HFFc6 (cell line): ENCODE measurements at places on chromosomes 1 and 21.

- DNase-seq = no peak
Measured at GRCh38 chr1:217153361-217153760, 430.1 kb upstream of the ESRRG start.

DNA sequence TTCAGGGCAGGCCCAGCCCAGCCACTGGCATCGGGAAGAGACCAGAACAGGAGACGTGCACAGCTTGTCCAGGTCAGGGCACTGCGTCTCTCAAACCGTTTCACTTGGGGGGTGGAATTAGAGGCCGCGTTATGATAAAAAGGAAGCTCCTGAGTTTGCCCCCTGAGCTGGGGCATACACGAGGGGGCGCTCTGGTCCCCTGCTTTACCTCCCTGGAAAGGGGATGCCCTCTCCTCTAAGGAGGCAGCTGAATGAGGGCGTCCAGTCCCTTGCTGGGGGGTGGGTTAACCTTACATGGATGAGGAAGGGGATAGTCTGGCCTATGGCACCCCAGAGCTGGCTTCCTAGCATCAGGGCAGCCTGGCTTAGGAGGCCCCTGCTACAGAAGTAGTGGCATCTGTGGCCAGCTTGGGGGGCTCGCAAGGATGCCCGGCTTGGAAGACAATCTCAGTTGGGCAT is 2.3 kb downstream of the MYOG start:
- no peak for DNase-seq

- no peak for DNase-seq
Measured at GRCh38 chr1:172283766-172284165, 136.7 kb upstream of the C1orf105 start.

- DNase-seq = no peak
Measured at GRCh38 chr1:46569884-46570725, 18.7 kb upstream of the KNCN start.

GRCh38 chr1:198856601-198857000 is 217.8 kb downstream of the PTPRC start:
- no peak for DNase-seq

GRCh38 chr1:32817815-32818786 is 648 bp downstream of the S100PBP start:
- peak; percentile 32 for DNase-seq

DNA sequence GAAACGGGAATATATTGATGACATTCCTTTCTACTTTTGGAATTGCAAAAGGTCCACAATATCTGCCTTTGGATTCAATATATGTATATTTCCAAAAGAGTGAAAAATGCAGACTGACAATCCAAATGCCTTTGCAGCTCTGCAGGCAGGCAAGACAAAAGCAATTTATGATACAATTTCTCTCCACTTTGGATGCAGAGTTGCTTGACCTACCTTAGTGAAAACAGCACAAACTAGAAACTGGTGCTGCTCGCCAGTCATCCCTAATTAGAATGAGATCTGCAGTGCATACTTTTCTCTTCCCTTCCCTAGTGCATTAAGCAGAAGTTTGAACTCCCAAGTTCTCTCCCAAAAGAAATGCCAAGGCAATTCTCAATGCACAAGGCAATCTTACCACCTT is 56.8 kb downstream of the KIAA0319L start:
- no peak for DNase-seq

DNA sequence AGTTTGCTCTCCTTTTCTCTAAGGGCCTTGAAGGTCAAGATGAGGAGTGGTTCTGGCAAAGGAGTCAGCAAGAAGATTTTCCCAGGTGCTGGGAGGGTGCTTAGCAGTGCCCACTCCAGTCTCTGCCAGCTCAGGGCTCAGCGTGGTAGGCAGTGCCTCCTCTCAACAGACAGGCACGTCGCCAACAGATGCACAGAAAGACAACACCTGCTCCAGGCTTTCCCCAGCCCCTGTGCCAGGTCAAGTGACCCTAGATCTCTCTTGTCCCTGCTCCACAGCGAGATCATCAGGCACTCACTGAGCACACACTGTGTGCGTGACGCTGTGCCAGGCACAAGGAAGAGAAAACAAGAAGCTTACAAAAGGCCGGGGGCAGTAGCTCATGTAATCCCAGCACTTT is 86.0 kb downstream of the CASZ1 start:
- DNase-seq = no peak

DNA sequence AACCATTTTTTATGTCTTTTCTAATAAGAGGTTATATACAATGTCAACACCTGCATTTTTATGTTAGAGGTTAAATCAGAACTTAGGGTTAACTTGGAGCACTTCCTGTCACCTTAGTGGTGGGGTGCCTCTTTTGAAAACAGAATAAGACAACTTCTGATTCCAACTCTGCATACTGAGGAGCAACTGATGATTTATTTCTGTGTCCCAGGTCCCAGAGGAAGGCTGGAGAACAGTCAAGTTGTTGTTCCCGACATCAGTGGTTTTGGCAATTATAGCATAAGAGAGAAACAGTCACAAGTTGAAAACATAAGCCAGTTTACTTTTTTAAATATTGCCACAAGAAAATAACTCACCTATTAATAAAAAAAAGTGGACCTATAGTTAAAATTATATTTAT is 871.0 kb upstream of the ADAMTS5 start:
- no peak for DNase-seq

GRCh38 chr1:115118611-115119010 is 29.3 kb upstream of the TSPAN2 start:
- DNase-seq = no peak

DNA sequence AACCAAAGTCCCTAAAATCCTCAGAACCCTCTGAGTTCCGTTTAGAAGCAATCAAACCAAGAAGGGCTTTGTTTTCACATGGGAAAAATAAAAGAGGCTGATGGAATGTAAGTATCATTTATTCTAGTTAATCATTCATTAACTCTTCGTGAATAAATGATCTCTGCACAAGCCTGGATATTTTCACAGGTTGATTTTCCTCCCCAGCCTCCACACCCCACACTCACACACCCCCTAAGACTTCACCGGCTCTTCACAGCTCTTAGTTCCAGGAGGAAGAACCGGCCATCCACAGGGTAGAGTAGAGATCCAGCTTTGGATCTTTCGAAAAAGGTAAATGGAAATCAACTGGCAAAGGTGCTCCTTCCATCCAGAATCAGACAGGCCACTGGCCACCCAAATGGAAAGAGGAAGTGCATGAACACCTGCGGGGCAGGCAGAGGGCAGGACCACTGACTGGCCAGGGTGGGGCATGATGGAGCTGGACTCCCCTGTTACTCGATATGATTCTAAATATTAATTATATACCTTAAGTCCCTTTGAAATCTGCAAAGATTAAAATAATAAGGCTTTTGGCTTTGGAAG is 10.0 kb downstream of the C1orf198 start:
- DNase-seq = no peak

DNA sequence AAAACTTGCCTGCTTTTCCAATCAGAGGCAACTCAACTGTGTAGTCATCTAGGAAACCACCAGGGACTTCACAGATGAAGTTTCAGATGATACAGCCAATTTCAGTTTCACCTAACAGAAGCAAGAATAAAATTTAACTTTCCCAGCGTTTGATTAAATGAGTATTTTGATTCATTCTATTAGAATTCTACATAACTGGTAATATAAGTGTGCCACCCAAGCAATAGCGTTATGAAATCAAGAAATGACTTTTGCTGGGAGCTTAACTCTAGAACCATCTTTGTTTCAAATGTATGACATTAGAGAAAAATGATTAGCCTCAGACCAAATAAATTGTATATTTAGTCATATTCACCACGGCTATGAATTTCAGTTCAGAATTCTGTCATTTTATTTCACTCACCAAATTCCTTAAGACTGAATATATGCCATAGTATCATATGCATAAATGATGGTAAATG is 239.3 kb downstream of the NRIP1 start:
- no peak for DNase-seq

DNA sequence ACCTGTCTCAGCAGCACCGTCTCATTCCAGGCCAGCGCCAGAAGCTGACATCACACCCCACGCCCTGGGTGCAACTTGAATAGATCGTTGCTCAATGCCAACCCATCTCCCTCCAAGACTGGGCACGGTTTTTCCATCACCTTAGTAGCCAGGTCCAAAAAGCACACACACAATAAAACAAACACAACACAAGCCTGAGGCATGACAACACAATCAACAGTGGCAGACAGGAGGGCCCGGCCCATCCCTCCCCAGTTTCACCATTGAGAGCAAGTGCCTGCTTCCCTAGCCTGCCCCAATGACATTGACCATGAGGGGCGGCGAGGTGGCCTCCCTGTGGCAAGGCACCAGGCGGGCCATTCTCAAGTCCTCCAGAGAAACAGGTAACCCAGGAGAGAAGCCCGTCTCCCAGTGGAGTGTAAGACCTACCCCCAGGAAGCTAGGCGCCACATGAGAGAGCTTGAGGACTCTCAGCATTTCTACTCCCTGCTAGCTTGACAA is 2.7 kb downstream of the IFFO2 start:
- no peak for DNase-seq

- DNase-seq = no peak
Measured at GRCh38 chr21:31213787-31214186, 130.3 kb downstream of the TIAM1 start.

- DNase-seq = no peak
Measured at GRCh38 chr1:1091344-1092148, 17.4 kb upstream of the RNF223 start.

- no peak for DNase-seq
Measured at GRCh38 chr1:227356620-227357146, 38.4 kb upstream of the CDC42BPA start.

DNA sequence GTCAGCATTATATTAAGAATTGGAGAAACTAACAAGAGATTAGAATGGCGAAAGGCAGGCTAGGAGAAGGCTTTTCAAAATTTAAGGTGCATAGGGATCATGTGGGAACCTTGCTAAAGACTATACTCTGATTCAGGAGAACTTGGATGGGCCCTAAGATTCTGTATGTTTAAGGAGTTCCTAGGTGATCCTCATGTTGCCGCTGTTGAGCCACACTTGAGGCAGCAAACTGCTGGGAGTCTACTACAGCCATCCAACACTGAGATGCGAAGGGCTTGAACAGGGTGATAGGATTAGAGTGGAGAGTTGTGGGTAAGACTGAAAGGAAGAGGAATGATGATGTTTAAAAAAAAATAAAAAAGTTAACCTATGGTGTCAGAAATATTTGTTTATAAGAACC is 1013.2 kb downstream of the MRPL39 start:
- no peak for DNase-seq

DNA sequence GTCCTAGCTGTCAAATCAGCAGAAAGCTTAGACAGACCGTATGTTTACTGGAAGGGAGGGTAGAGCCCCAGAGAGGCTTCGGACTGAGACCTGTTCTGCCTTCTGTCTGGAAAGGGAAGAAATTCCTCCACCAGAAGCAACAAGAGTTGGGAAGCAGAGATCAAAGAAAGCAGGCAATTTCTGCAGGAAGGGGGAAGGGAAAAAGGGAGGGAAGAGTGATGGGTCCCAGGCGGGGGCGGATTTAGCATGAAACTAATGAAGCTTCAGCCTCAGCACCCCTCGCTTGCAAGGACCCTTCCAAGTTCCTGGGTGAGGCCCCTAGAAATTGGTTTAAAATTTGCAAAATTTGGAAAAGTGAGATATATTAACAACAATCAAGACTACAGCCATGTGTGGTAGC is 26.6 kb upstream of the FAM20B start:
- DNase-seq = no peak

DNA sequence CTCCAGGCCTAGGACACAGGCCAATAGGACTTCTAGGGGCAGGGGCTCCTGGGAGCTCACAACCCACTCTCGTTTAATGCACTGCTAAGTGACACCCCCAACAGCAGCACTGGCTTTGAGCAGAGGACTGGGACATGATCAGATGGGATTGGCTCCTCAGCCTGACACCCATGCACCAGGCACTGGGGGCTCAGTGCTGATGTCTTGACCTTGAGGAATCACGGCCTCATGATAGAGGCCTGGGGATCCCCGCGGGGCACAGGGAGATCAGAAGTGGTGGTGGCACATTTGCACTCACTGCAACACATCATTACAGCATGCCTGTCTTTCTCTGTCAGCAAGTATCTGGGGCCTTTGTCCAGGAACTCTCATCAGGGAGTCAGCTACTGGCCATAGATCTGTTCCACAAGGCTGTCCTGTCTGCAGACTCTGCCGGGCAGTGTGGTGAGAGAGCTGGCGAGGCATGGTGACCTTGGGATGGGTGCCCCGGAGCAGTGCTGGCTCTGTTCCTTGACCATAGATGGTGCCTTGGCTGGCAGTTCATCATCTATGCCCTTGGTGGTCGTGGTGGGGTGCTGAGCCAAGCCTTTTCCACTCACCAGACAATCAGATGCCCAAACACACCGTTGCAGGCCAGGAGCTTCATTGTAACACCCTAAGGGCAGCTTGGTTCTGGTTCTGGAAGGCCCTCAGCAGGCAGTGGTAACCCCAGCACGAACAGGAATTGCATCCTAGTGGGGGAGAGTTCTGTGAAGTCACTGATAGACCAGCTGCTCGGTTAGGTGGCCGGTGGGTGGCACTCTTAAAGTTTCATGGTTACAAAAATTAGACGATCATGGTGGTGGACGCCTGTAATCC is 22.2 kb upstream of the PARP1 start:
- no peak for DNase-seq

DNA sequence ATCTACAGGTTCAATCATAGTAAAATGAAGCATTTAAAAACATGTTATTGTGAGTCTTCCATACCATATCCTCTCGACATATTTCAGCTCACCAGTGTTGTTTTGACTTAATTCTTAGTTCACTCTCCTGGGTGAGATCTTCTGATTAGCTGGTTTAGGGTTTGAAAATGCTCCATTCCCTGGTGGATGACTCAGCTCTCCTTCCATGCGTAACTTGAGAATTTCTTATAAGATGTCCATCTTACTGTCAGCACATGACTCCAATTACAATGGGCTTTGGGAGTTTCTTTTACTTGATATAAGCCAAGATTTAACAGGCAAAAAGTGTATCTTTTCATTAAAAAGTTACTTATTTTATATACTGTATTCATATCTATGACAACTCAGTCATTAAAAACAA is 476.5 kb downstream of the BRINP3 start:
- DNase-seq = no peak

- DNase-seq = peak; percentile 78
Measured at GRCh38 chr1:91500756-91501522, at the start of gene CDC7. CDC7 (plus strand) TSS chr1:91500851; CDS start chr1:91501717, 866 bp downstream.

- no peak for DNase-seq
Measured at GRCh38 chr1:78224861-78225552, 179.2 kb downstream of the GIPC2 start.

GRCh38 chr21:43271452-43272020 is 102.7 kb downstream of the CRYAA start:
- DNase-seq = no peak

DNA sequence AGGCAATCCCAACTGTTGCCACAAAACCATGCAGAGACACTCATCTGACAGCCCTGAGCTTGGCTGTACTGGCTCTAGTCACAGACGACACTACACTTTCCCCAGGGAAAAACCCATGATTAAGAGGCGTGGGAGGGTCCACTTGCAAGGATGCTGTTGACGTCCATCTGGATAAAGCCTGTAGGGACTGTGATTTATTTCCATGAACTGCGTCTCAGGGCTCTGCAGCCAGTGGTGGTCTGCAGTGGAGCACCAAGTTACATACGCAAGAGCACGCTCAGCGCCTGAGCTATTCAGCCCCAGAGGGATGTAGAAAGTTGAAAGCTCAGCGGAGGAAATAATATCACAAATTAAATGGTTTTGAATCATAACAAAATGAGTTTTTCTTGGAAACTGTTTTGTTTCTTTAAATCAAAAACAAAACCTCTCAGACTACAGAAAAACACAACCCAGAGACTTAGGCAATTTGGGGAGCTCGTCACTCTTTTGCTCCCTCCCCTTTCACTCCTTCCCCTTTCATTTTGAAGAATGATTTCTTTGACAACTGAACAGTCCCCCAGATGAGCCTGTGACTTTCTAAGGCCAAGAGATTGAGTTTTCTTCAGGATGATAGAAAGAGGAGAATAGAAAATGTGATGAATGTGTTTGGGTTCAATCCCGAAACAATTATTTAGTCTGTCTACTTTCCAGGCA is 71.2 kb downstream of the NGF start:
- no peak for DNase-seq
